Colonic mucosa (tissue), 4 donors: ENCODE measurements at places on chromosomes 4 and X.

GRCh38 chrX:82734140-82734539 is 774.0 kb upstream of the POU3F4 start:
- no peak overlapping the region for H3K4me3 ChIP-seq
- no peaks in the 10 kb centered on the region for H3K27me3 ChIP-seq
- no peaks in the 10 kb centered on the region for H3K36me3 ChIP-seq
- no peak for DNase-seq
- no peak overlapping the region for H3K27ac ChIP-seq
- H3K4me1 ChIP-seq = no peaks in the 10 kb centered on the region

DNA sequence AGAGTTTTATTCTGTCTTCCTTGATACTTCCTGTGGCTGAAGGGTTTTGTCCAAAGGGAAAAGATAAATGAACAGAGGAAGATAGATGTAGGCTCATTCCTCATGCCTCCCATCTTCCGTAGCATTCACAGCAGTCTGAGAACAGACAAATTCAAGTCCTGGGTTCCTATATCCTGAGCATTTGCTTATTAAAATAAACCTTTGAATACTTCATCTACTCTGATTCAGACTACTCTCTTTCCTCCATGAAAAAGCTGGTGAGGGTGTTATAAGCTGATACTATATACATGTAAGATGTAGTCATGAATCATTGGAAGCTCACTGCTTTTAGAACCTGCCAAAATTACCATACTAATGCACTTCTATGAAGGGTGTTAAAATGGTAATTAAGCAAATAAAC is 61.2 kb downstream of the GAB1 start:
- no peak overlapping the region for H3K4me3 ChIP-seq
- H3K27ac ChIP-seq = no peak overlapping the region
- H3K36me3 ChIP-seq = no peaks in the 10 kb centered on the region
- no peaks in the 10 kb centered on the region for H3K27me3 ChIP-seq
- no peaks in the 10 kb centered on the region for H3K4me1 ChIP-seq
- DNase-seq = no peak

- no peaks in the 10 kb centered on the region for H3K4me1 ChIP-seq
- H3K27ac ChIP-seq = no peak overlapping the region
- DNase-seq = no peak
- no peak overlapping the region for H3K4me3 ChIP-seq
- H3K36me3 ChIP-seq = no peaks in the 10 kb centered on the region
These were observed 63.7 kb upstream of the TLR2 start for GRCh38 chr4:153620352-153620751.

- H3K4me1 ChIP-seq = peaks cover 3% of the 10 kb centered on the region
- H3K36me3 ChIP-seq = no peaks in the 10 kb centered on the region
- no peaks in the 10 kb centered on the region for H3K27me3 ChIP-seq
- no peak overlapping the region for H3K27ac ChIP-seq
These were observed 6.0 kb downstream of the SMAD1 start for GRCh38 chr4:145487631-145488030.
